ENCODE measurements at places on chromosomes 4 and X. TPM values are rescaled to one million over a fixed set of nuclear protein-coding genes. Genes with fewer than 3 reads are reported as not detected.

DNA sequence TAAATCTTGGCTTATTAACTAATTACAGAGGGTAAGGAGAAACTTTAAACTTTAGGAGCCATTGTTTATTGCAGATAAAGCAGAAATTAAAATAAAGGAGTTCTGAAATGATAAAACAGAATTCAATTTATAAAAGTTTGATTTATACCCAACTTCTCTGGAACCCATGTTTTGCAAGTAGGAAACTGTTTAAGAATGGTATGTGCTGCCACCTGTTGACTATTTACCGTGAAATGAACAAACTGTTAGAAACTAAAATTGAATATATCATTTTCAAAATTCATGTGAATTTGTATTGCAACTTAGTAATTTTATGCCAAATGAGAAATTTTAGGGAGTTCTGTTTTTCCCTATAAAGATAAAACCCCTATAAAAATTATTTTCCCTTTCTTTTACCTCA lies 11.0 kb upstream of the TBC1D8B start:
- H3K27me3 ChIP-seq = no peaks in the 10 kb centered on the region
- no peak overlapping the region for H3K27ac ChIP-seq
- no peak overlapping the region for H3K4me3 ChIP-seq
- DNase-seq = no peak
- H3K4me1 ChIP-seq = no peaks in the 10 kb centered on the region

GRCh38 chr4:159159611-159160010 lies 56.7 kb downstream of the RAPGEF2 start:
- no peak overlapping the region for H3K27ac ChIP-seq
- no peaks in the 10 kb centered on the region for H3K27me3 ChIP-seq
- no peak for DNase-seq
- no peak overlapping the region for H3K4me3 ChIP-seq

GRCh38 chr4:98166025-98166730 lies 22.9 kb upstream of the STPG2 start:
- H3K27ac ChIP-seq = no peak overlapping the region
- no peak overlapping the region for H3K4me3 ChIP-seq
- no peak for DNase-seq
- peaks cover 11% of the 10 kb centered on the region for H3K27me3 ChIP-seq
- H3K4me1 ChIP-seq = no peaks in the 10 kb centered on the region

- DNase-seq = no peak
- no peak overlapping the region for H3K4me3 ChIP-seq
- H3K4me1 ChIP-seq = no peaks in the 10 kb centered on the region
These were observed 5.4 kb downstream of the MAN2B2 start for GRCh38 chr4:6580353-6580752.

DNA sequence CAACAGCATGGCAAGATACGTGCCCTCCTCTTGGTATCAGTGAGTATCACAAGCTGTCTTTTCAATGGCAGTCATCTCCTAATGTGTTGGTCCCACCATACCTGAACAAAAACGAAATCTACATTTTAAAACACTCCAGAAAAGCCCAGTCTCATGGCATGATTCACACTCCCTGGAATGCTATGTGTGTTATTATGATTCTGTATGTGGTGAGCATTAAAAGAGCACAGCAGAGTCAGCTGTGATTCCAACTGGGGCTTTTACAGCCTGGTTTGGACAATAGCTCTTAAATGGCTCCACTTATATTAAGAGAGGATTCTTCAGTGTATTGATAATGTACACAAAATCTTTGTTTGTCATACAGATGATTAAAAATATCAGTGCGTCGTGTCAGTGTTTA lies 274.1 kb upstream of the GK2 start:
- no peaks in the 10 kb centered on the region for H3K36me3 ChIP-seq
- no peak for DNase-seq
- peaks cover 2% of the 10 kb centered on the region for H3K27me3 ChIP-seq
- no peak overlapping the region for H3K4me3 ChIP-seq

Gene DUSP9
- 0.10 TPM for total RNA-seq

Gene STATH
- not detected for total RNA-seq

Gene TAF7L
- total RNA-seq = 0.36 TPM
